ENCODE measurements at places on chromosomes 7 and 10. TPM values are rescaled to one million over a fixed set of nuclear protein-coding genes. Genes with fewer than 3 reads are reported as not detected.

GRCh38 chr7:79407351-79407750 is 46.1 kb downstream of the MAGI2 start:
- DNase-seq, result peak; percentile 32

- no peak for DNase-seq
These were observed 341.5 kb downstream of the PHTF2 start for GRCh38 chr7:78140109-78140508.

- DNase-seq, result peak; percentile 61
These were observed 293.9 kb downstream of the CCDC3 start for GRCh38 chr10:12707461-12708185.

DNA sequence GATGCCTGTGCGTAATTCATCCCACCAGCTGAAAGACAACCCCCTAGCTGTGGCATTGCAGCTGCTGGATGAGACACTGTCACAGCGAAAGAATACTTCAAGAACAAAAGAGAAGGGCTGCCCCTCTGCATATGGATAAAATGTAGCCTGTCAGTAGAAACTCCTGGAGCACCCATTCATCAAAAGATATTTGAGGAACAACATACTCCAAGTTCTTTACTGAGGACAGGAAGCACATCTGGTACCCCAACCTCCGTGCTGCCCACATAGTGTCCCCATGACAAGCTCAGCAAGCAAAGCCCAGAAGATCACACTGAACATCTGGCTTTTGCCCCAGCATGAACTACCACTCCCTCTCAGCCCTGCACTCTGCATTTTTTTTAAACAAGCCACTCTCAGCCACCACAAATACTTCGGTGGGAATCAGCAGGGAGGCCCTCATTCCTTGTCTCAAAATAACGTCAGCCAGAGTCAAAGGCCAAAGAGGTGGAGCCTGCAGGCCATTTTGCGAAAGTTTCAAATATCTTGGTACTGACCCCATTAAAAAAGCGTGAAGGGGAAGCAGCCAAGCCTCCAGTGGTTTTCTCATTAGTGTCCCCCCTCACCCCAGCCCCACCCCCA is 1.7 kb downstream of the CREB3L2 start:
- no peak for DNase-seq

DNA sequence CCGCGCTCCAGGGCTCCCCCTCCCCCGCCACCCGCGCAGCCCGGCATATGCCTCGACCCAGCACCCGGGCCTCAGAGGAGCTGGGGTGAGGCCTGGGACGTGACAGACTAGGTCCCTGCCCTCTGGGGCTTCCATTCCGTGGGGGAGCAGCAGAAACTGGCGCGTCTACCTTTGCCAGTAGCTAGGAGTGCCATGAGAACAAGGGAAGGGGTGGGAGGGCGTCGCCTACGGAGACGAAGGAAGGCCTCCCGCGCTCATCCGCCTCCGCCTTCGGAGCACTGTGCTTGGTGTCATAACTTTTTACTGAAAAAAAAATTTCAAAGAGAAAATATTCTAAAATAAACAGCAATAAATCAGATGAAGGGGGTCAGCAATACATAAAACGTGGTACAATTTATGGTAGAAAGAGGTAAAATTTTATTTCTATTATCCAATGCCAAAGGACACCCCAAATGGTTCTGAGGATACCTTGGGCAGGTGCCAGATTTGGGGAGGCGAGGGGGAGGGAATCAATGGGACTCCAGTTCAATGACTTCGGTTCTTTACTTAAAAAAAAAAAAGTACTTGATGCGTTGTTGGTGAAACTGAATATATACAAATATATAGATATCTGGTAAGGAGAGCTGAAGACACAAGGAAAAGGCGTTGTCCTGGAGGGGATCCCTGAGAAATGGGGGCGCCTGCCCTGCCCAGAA is 35.1 kb upstream of the GRID1 start:
- DNase-seq, result peak; percentile 8

DNA sequence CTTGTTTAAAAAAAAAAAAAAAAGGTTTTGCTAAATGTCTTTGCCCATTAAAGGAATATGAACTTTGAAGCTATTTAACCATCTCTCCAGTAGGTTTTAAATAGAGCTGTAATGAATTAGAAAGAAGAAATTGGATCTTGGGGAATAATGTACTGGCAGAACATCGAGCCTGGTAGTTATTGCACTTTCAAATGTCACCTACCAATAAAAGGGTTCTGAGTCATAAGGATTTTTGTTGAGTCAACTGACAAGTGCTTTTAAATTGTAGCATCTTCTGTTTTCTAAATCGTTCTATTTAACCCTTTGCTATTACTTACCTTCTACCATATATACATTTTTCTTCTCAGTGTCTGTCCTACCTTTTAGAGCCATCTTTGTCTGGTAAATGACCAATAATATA is 10.7 kb downstream of the CUTC start:
- no peak for DNase-seq

DNA sequence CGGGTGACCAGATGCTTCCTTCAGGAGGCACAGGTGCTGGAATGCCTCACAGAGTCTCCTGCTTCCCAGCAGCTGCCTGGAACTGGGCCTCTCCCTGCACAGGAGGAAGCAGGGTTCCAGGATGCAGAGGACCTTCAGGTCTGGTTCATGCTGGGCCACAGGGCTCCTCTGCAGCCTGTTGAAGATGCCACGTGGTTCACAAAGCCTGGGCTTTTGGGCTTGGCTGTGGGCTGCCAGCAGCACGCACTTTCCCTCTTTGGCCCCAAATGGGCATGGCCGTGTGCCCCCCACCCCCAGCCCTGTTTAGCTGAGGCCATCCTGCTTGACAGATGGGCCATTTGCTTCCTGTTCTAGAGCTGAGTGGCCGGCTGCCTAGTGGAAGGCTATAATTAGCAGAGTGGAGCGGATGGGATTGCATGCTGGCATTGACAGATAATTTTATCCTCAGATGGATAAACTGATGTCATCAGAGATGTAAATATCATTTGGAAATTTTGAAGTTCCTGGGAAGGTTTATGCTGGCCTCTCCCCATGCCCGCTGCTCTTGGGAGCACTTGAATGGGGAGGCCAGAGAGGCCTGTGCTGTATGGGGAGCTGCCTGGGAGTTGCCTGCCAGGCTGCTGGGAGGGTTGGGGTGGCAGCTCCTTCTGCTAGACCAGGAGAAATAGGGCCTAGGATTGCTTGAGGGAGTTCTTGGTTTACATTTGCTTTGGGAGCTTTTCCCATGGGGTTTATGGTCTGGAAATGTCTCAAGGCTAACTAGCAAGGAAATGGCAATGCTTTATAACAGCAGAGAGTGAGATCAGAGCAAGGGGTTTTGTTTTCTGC is 28.2 kb downstream of the TSPAN15 start:
- peak; percentile 99 for DNase-seq

GRCh38 chr7:147411096-147411495 is 1179.5 kb upstream of the C7orf33 start:
- no peak for DNase-seq

GRCh38 chr10:75620356-75620755 is 188.9 kb downstream of the LRMDA start:
- DNase-seq, result no peak

GRCh38 chr10:44803862-44804261 is 107.3 kb upstream of the TMEM72 start:
- DNase-seq, result no peak

Gene GRM3
- not detected for total RNA-seq

Gene GALNT17
- total RNA-seq, result not detected

Gene LOXL4
- total RNA-seq, result not detected

Gene TAS2R39
- not detected for total RNA-seq

Gene CPA2
- total RNA-seq, result not detected

Gene CDK6
- 9.2 TPM for total RNA-seq

Gene PPP1R3A
- not detected for total RNA-seq

Gene SFTPD
- total RNA-seq, result not detected

Gene FKBP9
- 89.2 TPM for total RNA-seq

Gene AKR1E2
- total RNA-seq, result 3.1 TPM
